ENCODE measurements at places on chromosomes 4 and X.

- DNase-seq: no peak
Observed at GRCh38 chrX:119406776-119407175, 7.6 kb downstream of the SLC25A43 start.

GRCh38 chrX:14676431-14676830 lies 147.1 kb downstream of the GLRA2 start:
- no peak for DNase-seq

- no peak for DNase-seq
Observed at GRCh38 chrX:100098660-100099375, 311.3 kb downstream of the PCDH19 start.

DNA sequence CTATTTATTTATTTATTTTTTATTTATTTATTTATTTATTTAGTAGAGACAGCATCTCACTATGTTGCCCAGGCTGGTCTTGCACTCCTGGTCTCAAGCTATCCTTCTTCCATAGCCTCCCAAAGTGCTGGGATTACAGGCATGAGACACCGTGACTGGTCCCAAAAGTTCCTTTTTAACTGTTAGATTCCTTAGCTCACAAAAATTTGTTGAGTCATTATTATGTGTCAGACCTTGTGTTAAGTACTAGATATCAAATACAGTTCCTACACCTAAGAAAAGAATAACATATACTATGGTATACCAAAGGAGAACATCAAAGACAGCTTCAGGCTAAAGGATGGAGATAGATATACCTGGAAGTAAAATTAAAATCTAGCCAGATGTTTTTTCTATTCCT lies 11.6 kb downstream of the FGA start:
- no peak for DNase-seq

GRCh38 chr4:152586668-152587067 lies 50.8 kb upstream of the FBXW7 start:
- peak; percentile 9 for DNase-seq

DNA sequence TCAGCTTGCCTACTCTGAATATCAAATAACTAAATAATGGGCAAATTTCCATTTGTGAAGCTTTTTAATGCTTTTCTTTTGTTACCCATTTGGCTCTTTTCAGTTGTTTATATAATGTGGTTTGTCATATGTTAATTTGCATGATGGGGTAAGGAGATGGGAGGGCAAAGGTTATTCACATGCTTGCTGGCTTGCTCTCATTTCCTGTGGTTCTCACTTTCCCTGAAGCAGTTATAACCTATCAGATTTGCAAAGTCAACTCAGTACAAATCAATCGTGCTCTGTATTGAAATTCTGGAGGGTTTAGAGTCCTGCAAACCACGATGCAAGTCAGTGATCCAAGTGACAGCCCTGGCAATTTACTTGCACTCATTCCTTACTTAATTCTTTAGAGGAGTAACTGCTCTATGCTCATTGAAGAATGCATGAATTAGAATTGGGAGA lies 711.2 kb downstream of the ADGRL3 start:
- no peak for DNase-seq

DNA sequence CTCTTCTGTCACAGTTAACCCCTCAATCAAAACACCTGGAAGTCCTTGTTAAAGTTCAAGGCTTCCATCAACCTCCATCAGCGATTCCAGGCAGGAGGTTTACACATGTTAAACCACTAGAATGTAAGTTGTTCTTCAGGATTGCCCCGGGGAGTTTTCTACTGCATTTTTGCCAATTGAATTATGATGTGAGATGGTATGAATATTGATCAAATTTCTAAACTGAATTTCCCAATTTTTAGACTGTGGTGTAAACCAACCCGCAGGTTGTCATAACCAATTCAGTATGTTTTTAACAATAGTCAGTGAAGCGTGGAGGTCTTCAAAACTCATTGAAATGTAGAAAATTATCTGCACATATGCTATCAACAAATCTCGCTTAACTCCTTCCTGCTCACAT lies 21.2 kb upstream of the TENM3 start:
- DNase-seq: no peak

DNA sequence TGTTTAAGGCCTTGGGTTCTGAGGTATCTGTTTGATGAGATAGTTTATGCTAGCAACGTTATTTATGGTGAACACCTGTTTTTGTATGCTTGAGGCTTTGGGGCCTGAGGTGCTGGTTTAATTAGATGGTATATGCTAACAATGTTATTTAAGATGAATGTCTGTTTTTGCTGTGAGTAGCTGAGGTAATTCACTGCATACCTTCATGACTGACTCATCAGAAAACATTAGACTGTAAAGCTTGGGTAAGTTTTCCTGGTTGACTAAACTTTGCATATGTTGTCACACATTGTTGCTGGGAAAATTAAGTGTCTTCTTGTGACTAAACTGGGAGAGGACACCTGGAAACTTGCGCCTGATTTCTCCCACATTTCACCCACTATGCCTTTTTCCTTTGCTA lies 1026.6 kb downstream of the RAPGEF2 start:
- DNase-seq: no peak

DNA sequence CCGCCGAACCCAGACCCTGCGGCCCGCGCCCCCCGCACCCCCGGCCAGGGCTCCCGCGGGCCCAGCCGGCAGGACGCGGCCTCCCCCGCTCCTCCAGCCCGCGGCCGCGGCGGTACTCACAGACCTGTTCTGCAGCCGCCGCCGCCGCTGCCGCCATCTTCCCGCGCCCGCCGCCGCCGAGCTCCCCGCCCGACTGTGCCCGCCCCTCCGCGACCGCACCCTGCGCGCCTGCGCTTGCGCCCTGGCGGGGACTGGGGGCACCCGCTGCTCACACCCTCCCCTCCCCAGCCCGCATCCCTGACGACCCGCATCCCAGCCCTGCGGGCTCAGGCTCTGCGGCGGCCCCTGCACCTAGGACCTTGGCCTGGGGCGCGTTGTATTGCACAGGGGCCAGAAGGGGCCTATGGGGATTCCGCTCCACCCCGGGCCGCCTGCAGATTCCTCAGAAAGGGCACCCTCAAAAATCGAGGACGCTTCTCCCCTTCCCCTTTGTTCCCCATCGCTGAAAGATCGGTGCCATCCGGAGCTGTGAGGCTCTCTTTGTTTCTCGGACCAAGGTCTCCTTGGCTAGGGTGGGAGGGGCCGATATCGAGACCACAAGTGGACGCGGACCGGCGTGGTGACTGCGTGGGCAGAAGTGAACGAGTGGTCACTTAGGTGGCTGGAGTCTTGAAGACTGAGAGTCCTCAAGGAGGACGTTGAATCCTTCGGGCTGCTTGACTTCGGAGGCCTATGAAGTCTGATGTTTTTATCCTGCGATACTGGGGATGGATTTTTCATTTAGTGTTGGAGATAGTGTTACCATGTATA lies at the start of gene SGCB:
SGCB (minus strand) TSS at position 197 of the 810 bp plus-strand sequence; CDS start at position 157, 40 bp downstream.
- no peak for DNase-seq

DNA sequence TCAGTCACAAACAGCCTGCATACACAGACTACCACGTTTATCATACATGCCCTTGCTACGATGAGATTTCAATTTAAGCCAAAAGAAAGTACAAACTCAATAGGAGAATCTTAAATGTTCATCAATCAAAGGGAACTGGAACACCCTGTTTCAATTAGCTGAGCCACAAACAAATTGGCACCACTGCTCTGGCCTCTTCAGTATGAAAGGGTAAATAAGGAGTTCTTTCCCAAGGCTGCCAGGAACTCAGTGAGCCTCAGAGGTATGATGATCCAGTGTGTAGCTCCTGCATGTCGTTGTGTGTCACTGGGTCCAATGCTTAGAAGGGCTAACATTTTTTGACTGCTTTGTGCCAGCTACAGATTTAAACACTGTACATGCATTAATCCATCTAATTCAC lies 5.4 kb downstream of the RNF150 start:
- no peak for DNase-seq

DNA sequence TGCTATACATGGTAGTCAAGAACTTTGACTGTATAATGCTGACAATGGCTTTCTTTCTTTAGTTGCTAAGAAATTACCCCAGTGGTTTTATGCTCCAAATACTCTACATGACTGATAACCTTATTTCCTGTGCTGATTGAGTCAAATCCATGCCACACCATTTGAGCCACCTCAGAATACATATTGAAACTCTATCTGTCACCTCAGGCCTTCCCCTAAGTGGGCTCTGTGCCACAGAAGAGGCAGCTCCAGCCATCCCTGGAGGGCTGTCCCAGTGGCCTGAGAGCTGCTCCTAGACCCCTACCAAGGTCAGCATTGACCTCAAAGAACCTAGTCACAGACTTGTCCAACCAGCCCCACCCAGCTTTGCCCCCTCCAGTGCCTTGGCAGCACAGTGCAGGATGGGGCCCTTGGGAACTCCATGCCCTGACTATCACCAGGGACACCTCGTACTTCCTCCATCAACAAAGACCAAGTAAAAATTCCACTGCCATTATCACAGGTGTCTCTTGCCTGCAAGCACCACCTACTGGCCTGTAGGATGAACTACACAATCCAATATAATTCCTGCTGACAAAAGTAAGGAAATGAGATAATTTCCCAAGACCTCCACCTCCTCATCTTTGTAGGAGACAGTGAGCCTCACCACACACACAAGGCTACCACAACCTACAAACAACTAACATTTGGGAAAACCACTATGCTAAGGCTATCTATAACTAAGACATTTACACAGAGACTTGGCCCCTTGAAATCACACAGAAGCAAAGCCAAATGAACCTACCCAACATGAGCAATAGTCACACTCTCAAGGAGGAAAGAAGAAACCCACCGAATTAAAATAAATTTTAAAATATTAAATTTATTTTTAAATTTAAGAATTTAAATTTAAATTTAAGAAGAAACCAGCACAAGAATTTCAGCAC lies 239.9 kb downstream of the NKX6-1 start:
- peak; percentile 31 for DNase-seq

DNA sequence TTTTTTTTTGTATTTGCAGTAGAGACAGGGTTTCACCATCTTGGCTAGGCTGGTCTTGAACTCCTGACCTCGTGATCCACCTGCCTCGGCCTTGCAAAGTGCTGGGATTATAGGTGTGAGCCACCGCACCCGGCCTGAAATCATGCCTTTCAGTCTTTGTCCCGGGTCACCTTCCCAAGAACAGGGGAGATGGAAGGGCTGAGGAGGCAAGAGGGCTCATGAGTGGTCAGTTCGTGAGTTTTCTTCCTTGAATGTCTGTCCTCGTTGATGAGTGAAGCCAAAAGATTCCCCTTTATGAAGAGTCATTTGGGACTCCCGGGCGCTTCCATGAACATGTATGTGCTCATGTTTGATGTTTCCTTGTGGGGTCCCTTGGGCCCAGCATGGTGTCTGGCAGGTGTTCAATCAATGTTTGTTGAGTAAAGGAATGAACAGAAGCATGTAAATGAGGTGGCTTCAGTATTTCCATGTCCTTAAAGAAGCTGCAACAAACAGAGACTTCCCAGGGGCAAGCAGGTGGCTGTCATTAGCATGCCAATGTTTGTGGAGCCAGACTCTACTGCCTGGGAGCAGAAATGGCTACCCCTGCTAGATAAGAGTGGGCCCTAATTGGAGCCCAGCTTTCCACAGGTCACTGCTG lies 3.4 kb upstream of the SEPTIN6 start:
- no peak for DNase-seq

GRCh38 chrX:152276277-152276676 lies 137.9 kb upstream of the MAGEA10 start:
- no peak for DNase-seq

DNA sequence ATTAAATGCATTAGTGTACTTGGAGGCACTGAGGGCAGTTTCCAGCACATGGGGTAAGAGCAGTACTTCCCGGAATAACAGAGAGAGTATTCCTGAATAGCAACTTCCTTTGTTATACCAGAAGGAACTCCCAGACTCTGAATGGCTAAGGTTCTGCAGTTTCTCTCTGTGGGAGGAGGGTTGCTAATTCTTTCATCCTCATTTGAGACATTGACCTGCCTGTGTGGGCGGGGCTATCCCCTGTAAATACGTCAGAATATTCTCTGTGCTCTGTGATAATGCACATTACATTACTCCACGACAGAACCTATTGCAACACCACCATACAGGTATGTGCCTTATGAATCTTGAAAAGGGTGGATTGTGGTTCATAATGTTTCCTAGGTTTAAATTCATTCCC lies 52.7 kb downstream of the SPINK2 start:
- no peak for DNase-seq

GRCh38 chr4:181569553-181569952 lies 673.6 kb upstream of the TENM3 start:
- peak; percentile 12 for DNase-seq

GRCh38 chr4:177461606-177462005 lies 19.4 kb upstream of the AGA start:
- DNase-seq: no peak

Measured in AML-193 (cell line).